ENCODE measurements at places on chromosomes 2 and 18.

GRCh38 chr2:118994172-118994700 lies 52.2 kb downstream of the MARCO start:
- DNase-seq: no peak

GRCh38 chr18:8699948-8700347 lies 5.4 kb upstream of the MTCL1 start:
- no peak for DNase-seq

GRCh38 chr2:70921031-70921430 lies 14.7 kb upstream of the ATP6V1B1 start:
- DNase-seq: no peak

DNA sequence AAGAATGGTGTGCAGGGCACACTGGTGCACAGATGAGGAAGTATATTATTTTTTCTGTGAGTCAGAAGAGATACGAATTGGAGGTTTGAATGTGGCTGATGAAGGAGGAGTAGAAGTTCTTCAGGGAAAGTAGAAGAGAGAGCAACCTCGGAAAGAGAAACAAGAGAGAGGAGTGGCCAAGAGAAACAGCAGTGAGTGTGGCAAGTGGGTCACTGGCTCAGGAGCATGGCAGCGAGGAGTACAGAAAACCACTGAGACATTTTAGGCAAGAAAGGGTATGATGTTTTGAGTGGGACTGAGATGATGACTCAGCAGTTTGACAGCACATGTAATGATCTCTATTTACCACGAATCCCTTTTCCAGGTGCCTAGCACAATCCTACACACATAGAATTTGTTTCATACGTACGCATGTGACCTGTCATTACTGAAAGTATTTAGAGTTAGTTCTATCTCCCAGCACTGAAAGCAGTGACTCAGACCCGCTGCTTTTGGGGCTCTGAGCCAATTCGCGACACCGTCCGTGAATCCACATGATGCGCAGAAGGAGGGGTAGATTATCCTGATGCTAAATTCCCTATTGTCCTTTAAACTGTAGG lies 915.4 kb downstream of the DCDC2C start:
- DNase-seq: no peak

DNA sequence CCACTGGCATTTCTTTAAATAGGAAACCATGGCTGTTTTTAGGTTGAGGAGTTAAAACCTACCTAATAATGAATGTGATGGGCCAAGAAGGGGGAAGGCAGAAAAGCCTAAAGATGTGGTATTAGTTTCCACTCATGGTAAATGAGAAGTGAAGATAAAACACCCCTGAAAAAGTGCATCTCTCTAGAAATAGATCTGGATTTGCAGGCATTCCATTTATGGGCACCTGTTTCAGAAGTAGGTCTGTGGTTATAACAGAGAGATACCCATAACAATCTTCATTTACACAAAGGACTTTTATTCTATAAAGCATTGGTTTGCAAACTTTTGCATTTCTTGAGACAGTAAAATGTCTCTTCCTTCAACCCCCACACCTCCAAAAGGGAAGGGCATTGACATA lies 62.1 kb downstream of the PRKCE start:
- DNase-seq: no peak

DNA sequence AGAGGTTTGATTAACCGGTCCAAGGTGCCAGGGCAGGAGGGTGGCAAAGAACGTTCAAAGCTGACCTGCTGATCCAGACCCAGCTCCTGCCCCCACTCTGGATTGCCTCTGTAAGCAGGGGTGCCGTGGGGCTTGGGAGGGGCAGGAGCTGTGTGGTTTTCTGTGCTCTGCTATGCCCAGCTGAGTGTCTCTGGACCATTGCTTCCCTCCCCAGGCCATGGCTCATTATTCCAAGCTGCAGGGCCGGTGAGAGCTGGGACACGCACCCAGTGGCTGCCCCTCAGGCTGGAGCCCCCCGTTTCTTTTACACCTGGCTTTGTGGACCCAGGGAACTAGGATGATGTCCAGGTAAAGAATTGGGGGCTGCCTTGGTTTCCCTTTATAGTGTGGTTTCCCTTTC lies 238.4 kb upstream of the HS6ST1 start:
- DNase-seq: no peak

- DNase-seq: no peak
Measured at GRCh38 chr18:48589797-48590519, 51.1 kb downstream of the CTIF start.

DNA sequence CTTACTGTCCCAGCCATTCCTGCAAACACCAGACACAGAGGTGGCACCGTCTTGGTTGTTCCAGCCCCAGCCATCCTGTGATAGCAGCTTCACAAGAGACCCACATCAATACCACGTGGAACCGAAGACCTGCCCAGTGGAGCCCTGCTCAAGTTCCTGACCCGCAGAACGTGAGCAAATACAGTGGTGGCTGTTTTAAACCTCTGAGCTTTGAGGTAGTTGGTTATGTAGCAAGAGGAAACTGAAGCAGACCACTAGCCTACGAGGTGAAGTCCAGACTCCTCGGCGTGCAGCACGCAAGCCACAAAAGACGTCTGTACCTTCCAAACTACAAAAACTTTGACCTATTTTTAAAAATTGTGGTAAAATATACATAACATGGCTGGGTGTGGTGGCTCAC lies 96.1 kb upstream of the ODC1 start:
- DNase-seq: peak; percentile 6

DNA sequence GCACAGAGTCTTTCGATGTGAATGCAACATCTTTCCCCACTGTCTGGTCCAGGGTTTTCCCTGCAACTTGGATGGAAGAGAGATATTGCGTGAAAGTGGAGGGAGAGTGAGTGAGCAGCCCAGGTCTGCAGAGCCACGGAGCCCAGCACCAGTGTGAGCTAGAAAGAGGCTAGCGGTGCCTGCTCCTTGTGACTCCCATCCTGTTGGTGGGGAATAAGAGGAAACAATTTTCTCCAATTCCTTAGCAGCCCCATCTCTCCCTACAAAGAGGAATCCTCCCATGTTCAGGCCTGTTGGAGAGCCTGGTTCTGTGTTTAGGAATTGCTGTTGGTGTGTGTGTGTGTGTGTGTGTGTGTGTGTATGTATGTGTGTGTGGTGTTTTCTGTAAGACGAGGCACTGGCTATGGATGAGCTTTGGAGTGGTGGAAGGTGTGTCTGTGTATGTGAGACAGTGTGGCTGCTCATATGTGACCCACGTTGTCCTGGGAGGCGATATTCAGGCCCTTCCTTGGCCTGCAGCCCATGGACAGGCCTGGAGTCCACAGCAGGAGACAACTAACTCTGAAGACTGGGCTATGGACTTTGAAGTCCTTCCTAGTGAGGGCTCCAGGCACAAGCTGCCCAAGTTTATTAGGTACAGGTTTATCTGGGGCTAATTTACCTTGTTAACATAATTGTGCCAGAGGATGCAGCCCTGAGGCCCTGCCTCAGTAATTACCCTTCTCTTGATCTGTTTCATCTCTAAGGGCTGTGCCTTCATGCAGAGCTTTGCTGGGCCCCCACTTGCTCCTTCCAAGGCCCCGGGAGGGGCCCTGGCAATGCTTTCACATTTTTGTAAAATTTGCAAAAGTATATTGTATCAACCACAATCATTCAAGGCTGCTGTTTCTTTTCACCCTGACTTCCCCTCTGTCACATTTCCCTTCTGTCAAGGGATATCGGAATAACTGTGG lies 88.6 kb upstream of the HAAO start:
- DNase-seq: no peak
